ENCODE measurements at places on chromosomes 5 and 9.

DNA sequence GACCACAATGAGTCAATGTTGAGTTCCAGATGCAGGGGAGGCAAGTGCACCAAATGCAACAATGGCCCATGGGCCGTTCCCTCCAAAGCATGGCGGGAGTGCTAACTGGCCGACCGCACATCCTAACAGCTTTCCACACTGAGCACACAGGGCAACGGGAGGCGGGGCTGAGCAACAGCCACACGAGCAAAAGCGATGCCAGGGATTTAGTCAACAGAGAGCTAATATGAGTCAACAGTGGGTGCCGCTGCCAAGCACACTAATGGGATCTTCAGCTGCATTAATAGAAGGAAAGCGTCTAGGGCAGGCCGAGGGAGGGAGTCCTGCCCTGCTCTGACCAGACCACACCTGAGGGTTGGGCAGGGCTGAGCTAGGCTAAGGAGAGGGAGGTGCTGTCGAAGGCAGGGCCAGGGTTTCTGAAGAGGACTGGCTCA is 4.6 kb downstream of the EPB41L4B start:
- peak; percentile 47 for DNase-seq

GRCh38 chr5:3592298-3592697 is 3.3 kb upstream of the IRX1 start:
- DNase-seq: no peak

DNA sequence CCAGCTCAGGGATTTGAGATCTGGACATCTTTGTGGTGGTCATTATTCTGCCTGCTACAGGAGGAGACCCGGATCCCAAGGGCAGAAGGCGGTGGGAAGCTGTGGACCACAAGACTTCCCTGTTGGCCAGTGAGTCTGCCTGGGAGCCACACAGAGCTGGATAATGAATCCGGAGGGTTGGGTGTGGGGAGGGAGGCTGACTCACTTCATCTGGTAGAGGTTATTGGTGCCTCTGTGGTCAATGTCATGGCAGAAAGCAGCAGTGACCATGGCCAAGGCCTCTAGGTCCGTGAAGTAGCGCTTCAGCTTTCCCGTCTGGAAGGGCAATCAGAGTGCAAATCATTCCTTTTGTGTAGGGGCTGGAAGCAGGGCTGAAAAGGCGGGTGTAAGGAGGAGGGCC is 58.5 kb downstream of the PDE6A start:
- no peak for DNase-seq

DNA sequence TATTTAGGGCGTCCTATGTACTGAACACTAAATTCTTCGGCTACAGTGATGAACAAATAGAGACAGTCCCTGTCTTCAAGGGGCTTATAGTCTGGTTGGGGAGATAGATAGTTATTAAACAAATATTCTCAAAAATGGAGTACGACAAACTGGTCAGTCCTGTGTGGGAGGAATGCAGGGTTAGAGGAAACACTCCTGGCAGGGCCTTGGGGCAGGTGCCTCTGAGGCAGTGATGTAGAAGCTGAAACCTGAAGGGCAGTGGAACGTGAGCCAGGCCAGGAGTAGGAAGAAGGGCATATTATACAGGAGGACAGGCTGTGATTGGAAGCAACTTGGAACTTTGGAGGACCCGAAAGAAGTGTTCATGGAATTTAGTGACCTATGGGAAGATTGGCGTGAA is 133.4 kb downstream of the AOPEP start:
- DNase-seq: no peak

GRCh38 chr9:95167998-95168397 is 149.5 kb downstream of the FANCC start:
- DNase-seq: peak; percentile 41

- no peak for DNase-seq
Observed at GRCh38 chr5:119365847-119366539, 10.2 kb downstream of the TNFAIP8 start.

GRCh38 chr9:104820336-104820735 is 56.4 kb downstream of the NIPSNAP3B start:
- DNase-seq: no peak

DNA sequence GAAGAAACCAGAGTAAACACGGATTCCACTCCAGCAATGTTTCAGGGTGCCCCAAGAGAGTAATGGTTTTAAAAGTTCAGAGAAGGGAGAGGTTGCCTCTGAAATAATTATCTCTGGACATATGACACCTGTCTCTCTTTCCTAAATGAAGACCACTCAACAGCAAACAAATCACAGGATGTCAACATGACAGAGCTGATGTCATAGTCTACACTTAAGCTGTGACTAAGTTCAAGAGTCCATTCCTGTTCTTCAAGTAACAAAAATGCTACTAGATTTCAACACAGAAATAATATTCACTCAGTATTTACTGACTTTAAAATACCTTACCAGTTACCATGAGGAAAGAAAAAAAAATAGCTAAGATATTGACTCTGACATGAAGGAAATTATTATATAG is 44.7 kb upstream of the SLC30A5 start:
- DNase-seq: no peak

DNA sequence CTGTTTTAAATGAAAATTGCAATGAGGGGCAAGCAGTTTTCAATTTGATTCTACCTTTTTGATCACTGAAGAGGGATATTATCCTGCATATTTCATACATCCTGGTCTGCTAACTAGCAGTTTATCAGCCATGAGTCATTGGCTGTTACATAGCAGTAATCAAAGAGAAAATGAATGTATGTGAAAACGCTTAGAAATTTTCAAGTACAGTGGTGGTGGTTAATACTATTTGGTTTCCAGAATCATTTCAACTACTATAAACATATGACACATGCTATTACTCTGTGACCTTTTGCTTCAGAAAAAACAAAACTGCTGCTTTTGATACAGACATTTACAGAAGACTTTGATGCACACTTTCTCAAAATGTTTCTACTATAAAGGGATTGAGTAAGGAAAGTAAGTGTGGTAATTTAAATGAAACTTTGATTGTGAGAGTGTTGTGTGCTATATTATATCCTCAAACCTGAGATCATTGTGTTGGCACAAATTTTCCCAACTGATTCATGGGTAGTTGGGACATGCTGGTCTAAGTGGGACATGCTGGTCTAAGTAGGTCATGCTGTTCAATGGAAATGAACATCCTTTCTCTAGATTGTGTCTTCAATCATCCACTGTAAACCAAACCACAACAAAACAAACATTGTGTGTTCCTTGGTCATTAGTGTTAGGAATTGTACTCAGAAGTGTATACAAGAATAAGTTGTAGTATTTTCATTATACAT is 5.1 kb downstream of the RNF14 start:
- no peak for DNase-seq

- no peak for DNase-seq
Observed at GRCh38 chr5:132865668-132866341, 464 bp downstream of the GDF9 start.

GRCh38 chr5:139688751-139689372 is 40.7 kb downstream of the CXXC5 start:
- no peak for DNase-seq

GRCh38 chr5:111133436-111133751 is 41.2 kb downstream of the WDR36 start:
- no peak for DNase-seq

DNA sequence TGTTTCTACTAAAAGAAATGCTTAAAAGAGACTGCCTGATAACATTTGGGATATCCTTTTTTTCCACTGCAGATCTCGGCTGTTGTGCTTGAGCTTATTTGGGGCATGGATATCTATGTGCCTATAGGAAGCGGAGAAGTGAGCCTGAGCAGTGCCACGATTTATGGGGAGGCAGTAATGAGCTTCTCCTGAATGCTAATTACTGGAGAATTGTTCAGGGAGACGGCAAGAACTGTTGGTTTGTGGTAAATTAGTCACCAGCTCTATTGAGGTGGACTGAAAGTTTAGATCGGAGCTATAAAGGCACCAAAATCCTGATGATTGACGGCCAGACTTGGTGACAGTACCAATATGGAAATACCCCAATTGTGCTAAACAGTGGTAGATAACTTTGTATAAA is 186.5 kb downstream of the ARHGEF28 start:
- no peak for DNase-seq

GRCh38 chr9:124820698-124821623 is 32.3 kb upstream of the WDR38 start:
- DNase-seq: no peak

GRCh38 chr5:119367502-119368237 is 11.9 kb downstream of the TNFAIP8 start:
- DNase-seq: no peak

GRCh38 chr5:53359916-53360517 is 120.4 kb upstream of the FST start:
- DNase-seq: no peak

GRCh38 chr9:3942361-3942760 is 357.5 kb downstream of the GLIS3 start:
- DNase-seq: no peak

- no peak for DNase-seq
Observed at GRCh38 chr9:11946531-11946930, 746.7 kb upstream of the TYRP1 start.

DNA sequence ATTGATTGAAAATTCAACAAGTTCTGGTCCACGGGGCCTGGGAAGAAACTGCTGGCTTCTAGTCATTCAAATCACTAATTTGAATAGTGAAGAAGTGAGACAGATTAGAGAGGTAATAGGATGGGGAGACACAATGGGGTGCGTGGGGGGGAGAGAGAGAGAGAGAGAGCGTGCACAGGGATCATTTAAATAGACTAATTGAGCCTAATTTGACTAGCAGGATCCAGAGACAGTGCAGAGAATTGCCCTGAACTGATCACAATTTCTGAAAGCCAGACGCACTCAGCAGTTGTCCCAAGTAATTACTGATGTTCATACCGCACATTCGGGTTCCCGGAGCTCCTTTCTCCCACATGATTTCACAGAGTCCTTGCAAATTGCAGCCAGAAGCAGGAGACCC is 50.3 kb upstream of the C5orf58 start:
- DNase-seq: no peak

- DNase-seq: no peak
Observed at GRCh38 chr9:114719290-114719689, 37.3 kb upstream of the TEX48 start.

GRCh38 chr9:129558063-129558550 is 62.8 kb downstream of the C9orf50 start:
- no peak for DNase-seq

DNA sequence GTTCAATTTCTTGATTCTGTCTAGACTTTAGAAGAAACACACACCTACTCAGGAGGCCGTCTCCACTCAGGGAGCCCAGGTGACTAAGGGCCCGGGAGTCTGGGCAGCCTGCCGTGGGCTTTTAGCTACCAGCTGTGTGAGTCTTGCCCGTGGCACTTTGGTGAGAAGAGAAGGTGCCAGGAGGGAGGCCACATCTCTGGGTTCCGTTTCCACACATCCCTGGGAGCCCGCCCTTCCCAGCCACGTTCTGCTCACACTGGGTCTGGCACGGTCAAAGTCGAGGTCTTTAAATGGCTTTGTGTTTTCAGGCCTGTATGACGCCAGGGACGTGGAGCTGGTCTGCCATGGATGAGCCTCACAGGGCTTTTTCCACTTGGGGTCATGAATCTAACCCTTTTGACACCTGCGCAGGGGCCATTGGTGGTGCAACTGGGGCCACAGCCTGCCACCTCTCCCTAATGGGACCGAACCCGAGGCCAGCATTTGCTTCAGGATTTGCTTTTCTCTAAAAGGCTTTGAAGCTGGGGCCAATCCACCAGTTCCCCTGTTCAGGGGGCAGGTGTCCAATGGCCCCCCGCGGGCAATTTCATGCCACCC is 17.2 kb upstream of the FCN2 start:
- DNase-seq: no peak

DNA sequence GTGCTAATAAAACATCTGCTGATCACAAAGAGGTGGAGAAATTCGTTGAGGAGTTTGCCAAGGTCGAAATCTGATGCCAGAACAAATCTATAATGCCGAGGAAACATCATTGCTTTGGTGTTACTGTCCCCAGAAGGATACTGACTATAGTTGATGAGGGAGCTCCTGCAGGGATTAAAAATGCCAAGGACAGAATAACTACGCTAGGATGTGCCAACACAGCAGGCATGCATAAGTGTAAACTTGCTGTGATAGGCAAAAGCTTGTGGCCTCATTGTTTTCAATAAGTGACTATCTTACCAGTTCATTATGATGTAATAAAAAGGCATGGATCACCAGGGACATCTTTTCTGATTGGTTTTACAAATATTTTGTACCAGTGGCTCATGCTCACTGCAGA is 66.8 kb upstream of the ADCY2 start:
- no peak for DNase-seq

- no peak for DNase-seq
Observed at GRCh38 chr9:69325409-69326212, 596 bp downstream of the ENTREP1 start.

DNA sequence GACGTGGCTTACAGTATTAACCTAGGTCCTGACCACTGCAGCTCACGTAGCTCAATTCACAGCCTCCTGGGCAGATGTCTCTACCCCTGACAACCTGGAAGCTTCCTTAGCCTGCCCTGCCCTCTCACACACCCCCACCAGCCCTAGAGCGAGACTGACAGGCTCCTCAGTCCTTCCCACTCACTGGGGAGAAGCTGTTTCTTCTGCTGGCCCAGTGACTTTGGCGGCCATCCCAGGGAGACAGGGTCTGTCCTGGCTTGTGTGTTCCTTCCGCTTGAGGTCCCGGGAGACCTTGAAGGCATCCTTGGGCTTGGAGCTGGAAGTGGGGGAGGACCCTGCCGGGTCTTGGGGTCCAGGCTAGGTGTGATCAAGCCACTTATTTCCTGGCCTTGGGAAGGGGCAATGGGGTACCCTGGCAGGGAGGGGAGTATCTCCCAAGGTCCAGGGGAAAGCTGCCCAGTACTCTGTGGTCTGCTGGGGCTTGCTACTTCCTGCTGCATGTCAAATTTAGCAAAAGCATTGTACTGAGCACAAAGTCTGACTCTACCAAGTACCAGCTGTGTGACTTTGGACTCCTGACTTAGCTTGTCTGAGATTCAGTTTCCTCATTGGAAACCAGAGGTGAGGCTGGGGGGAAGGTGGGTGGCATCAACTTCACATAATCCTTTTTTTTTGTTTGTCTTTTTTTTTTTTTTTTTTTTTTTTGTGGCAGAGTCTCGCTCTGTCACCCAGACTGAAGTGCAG is 1.9 kb downstream of the MIGA2 start:
- no peak for DNase-seq

- no peak for DNase-seq
Observed at GRCh38 chr9:114034196-114034595, 43.9 kb downstream of the AMBP start.

- no peak for DNase-seq
Observed at GRCh38 chr9:37792122-37792521, 7.3 kb upstream of the EXOSC3 start.

DNA sequence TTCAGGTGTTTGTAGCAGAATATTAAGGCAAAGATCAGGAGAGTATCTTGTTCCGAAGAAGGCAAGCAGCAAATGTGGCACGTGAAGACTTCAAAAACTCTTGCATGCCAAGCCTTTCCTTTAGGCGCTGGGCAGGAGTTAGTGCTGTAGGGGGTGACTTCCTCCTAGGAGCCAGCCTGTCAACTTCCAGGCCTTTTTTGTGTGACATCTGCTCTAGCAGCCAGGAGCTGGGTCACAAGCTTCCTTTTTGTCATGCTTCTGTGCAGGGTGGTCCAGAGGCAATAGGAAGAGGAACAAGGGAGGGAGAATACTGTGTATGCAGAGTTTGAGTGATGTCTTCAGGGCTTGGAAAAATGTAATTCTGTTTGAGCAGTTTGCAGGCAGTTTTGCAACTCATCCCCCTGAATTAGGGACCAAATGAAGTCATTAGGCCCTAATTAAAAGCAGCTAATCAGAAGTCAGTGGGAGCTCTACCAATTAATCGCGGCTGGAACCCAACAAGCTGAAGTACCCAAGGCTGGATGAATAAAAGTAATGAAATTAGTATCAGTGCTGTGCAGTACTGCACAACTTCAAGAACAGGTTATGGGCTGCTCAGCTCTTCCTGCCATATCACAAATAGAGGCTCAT is 53.5 kb downstream of the TLR4 start:
- no peak for DNase-seq

All from omental fat pad (tissue), 4 donors.